ENCODE measurements at places on chromosomes 12 and 14. TPM values are rescaled to one million over a fixed set of nuclear protein-coding genes. Genes with fewer than 3 reads are reported as not detected.

- H3K4me1 ChIP-seq, result peaks cover 40% of the 10 kb centered on the region
- H3K4me3 ChIP-seq, result peak overlapping the region; percentile 80
- no peaks in the 10 kb centered on the region for H3K27me3 ChIP-seq
- H3K36me3 ChIP-seq, result peaks cover 30% of the 10 kb centered on the region
- peak overlapping the region; percentile 88 for H3K27ac ChIP-seq
Observed at GRCh38 chr14:21455592-21455911, 371 bp downstream of the CHD8 start.

- H3K4me3 ChIP-seq, result no peak overlapping the region
- H3K27me3 ChIP-seq, result no peaks in the 10 kb centered on the region
- no peak for DNase-seq
- no peak overlapping the region for H3K27ac ChIP-seq
Observed at GRCh38 chr14:92668276-92668973, 80.0 kb downstream of the LGMN start.

DNA sequence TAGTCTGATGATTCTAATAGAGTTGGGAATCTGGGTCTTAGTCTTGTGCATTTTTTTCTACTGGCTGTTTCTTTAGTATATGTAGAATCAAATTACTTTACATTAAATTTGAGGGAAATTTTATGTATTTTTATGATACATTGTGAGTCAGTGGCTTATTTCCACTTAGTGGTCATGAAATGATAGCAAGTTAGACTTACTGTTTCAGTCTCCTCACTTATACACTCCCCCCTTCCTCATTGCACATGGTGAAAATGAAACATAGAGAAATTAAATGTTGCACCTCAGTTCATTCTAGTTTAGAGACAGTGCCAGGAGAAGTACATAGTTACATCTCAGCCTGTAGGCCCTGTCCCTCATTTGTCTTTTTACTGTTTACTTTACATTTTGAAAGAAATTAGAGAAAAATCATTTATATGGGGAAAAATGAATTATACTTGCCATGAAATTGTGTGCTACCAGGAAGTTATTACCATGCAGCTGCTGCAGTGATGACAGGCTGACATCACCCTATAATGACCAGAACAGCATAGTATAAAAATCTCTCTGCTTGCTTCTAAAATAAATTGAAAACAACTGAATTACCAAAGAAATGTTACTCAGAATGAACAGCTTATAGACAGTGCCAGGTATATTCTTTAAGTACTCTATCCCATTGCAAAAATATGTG is 113.2 kb downstream of the TRMT5 start:
- no peaks in the 10 kb centered on the region for H3K36me3 ChIP-seq
- H3K4me1 ChIP-seq, result peaks cover 42% of the 10 kb centered on the region
- H3K27ac ChIP-seq, result no peak overlapping the region
- no peak overlapping the region for H3K4me3 ChIP-seq
- no peaks in the 10 kb centered on the region for H3K27me3 ChIP-seq

GRCh38 chr14:91996948-91997371 is 42.9 kb downstream of the TRIP11 start:
- no peak overlapping the region for H3K27ac ChIP-seq
- no peak overlapping the region for H3K4me3 ChIP-seq
- peaks cover 19% of the 10 kb centered on the region for H3K4me1 ChIP-seq
- no peaks in the 10 kb centered on the region for H3K27me3 ChIP-seq
- no peak for DNase-seq
- peaks cover 29% of the 10 kb centered on the region for H3K36me3 ChIP-seq

DNA sequence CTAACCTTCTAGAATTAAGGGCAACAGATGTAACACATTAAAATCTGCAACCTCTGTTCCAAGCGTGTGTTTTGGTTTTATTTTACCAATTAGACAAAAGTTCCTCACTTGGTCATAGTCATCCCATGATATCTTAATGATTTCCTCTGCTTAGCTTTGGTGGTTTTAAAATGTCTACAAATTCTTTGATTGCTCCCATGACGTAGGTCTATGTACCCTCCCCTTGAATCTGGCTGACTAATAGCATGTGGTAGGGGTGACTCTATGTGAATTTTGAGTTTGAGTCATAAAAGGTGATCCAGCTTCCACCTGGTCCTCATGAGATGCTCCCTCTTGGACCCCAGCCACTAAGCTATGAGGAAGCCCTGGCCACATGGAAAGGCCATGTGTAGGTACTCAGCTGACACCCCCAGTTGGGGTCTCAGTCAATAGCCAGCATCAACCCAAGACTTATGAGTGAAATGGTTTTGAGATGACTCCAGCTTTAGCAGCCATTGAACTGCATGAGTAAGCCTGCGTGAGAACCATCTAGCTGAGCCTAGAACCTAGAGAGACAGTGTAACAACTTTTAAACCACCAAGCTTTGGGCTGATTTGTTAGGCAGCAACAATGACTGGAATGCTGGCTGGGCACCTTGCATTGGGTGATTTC is 247.1 kb downstream of the MSRB3 start:
- no peaks in the 10 kb centered on the region for H3K27me3 ChIP-seq
- H3K36me3 ChIP-seq, result no peaks in the 10 kb centered on the region
- H3K4me3 ChIP-seq, result no peak overlapping the region
- H3K4me1 ChIP-seq, result no peaks in the 10 kb centered on the region
- H3K27ac ChIP-seq, result no peak overlapping the region

- DNase-seq, result no peak
- H3K36me3 ChIP-seq, result no peaks in the 10 kb centered on the region
- no peaks in the 10 kb centered on the region for H3K4me1 ChIP-seq
- H3K27me3 ChIP-seq, result no peaks in the 10 kb centered on the region
- no peak overlapping the region for H3K27ac ChIP-seq
Observed at GRCh38 chr14:98477935-98478334, 794.1 kb downstream of the BCL11B start.

- peaks cover 12% of the 10 kb centered on the region for H3K4me1 ChIP-seq
- H3K27ac ChIP-seq, result no peak overlapping the region
- no peak for DNase-seq
Observed at GRCh38 chr14:30389134-30389876, 169.7 kb upstream of the G2E3 start.

DNA sequence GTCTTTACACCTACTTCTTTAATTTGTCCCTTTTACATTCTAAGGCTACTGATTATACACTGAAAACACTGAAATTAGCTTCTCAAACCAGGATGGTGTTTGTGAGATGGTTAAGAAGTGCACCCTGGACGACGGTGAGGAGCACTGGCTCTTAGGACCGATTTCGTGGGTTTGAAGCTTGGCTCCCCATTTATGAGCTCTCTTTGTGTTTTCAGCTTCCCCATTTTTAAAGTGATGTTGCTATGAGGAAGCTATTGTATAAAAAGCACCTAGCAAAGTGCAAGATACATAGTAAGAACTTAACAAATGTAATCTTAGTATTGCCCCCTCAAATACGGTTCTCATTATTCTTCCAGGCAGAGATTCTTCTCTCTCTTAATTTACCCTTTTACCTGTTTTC is 4.7 kb downstream of the NFYB start:
- H3K27ac ChIP-seq, result no peak overlapping the region
- H3K4me3 ChIP-seq, result no peak overlapping the region
- peaks cover 43% of the 10 kb centered on the region for H3K36me3 ChIP-seq
- H3K27me3 ChIP-seq, result no peaks in the 10 kb centered on the region

GRCh38 chr14:68966872-68967301 is 12.2 kb downstream of the ACTN1 start:
- peak overlapping the region; percentile 2 for H3K4me3 ChIP-seq
- no peak for DNase-seq
- no peaks in the 10 kb centered on the region for H3K27me3 ChIP-seq

GRCh38 chr12:19994968-19995367 is 373.4 kb upstream of the PDE3A start:
- H3K27me3 ChIP-seq, result no peaks in the 10 kb centered on the region
- H3K4me1 ChIP-seq, result no peaks in the 10 kb centered on the region
- no peaks in the 10 kb centered on the region for H3K36me3 ChIP-seq

DNA sequence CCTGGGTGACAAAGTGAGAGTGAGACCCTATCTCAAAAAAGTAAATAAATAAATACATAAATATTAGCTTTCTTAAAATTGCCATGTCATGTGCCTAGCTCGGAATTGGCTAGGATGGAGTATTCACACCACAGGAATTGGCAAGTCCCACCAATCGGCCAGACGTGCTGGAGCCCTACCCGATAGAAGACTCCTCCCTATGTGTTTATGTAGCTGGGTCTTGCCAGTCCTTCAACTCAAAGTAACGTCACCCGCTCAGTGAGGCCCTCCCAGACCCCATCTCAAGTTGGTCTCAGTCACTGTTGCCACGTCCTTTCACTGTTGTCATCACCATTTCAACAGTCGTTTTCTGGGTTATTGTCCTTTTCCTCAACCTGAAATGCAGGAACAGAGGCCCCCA is 20.2 kb downstream of the VRTN start:
- no peaks in the 10 kb centered on the region for H3K27me3 ChIP-seq
- no peak overlapping the region for H3K4me3 ChIP-seq
- H3K27ac ChIP-seq, result no peak overlapping the region
- no peaks in the 10 kb centered on the region for H3K36me3 ChIP-seq

DNA sequence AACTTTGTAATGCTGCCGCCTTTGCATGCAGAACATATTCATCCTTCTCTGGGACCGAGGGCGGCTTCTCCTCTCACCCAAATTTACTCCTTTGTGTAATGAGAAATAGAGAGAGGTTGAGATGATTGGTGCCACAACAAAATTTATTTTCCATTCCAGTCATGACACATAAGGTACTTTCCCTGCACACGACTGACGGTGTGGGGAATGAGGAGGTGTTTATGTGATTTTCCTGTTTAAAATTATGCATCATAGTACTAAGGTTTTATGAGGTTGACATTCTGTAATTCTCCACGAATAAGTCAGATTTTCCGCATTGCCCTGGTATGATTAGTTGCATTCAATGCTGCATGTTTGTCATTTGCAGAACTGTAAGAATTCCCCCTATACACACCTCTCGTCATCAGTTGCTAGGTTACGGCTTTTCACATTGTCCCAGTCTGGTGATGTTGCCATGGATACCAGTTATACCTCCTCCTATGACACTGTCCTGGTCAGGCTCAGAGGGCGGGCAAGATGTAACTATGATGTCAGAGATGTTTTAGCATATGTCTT is 23.1 kb downstream of the BICDL1 start:
- H3K27ac ChIP-seq, result no peak overlapping the region
- H3K4me3 ChIP-seq, result no peak overlapping the region
- no peaks in the 10 kb centered on the region for H3K36me3 ChIP-seq
- H3K27me3 ChIP-seq, result peaks cover 19% of the 10 kb centered on the region
- H3K4me1 ChIP-seq, result no peaks in the 10 kb centered on the region
- no peak for DNase-seq

GRCh38 chr14:67727361-67727760 is 25.7 kb downstream of the RDH12 start:
- no peak for DNase-seq
- no peak overlapping the region for H3K27ac ChIP-seq
- peaks cover 5% of the 10 kb centered on the region for H3K4me1 ChIP-seq
- no peaks in the 10 kb centered on the region for H3K27me3 ChIP-seq

- no peaks in the 10 kb centered on the region for H3K36me3 ChIP-seq
- DNase-seq, result no peak
- H3K27me3 ChIP-seq, result no peaks in the 10 kb centered on the region
- H3K4me3 ChIP-seq, result no peak overlapping the region
Observed at GRCh38 chr14:42980419-42980818, 1373.7 kb downstream of the LRFN5 start.

- DNase-seq, result no peak
- H3K4me3 ChIP-seq, result peak overlapping the region; percentile 60
- peak overlapping the region; percentile 63 for H3K27ac ChIP-seq
Observed at GRCh38 chr12:24901576-24902461, 47.1 kb downstream of the BCAT1 start.

DNA sequence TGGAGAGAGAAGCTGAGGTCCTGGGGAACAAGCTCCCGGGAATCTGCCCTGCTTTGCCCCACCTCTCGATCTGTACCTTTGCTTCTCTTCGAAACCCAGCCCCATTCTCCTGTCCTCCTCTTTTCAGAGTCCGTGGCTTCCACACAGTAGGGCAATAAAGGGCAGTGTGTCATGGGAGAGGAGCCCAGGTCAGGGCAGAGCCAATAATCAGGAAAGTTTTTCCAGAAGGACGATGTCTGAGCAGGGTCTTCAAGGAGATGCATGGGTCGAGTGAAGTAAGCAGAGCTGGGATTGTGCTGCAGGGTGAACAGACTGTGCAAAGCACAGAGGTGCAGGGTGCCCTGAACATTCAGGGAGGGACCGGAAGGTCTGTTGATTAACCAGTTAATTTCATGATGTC is 22.1 kb upstream of the SERPINA4 start:
- no peak overlapping the region for H3K4me3 ChIP-seq
- H3K4me1 ChIP-seq, result no peaks in the 10 kb centered on the region
- no peak for DNase-seq
- H3K36me3 ChIP-seq, result no peaks in the 10 kb centered on the region
- no peaks in the 10 kb centered on the region for H3K27me3 ChIP-seq

GRCh38 chr12:15541996-15542631 is 219.8 kb downstream of the PTPRO start:
- no peak for DNase-seq
- no peaks in the 10 kb centered on the region for H3K4me1 ChIP-seq
- no peaks in the 10 kb centered on the region for H3K36me3 ChIP-seq

- H3K27me3 ChIP-seq, result no peaks in the 10 kb centered on the region
- H3K27ac ChIP-seq, result peak overlapping the region; percentile 86
- H3K4me3 ChIP-seq, result no peak overlapping the region
- peak; percentile 95 for DNase-seq
- H3K36me3 ChIP-seq, result no peaks in the 10 kb centered on the region
- H3K4me1 ChIP-seq, result peaks cover 35% of the 10 kb centered on the region
Observed at GRCh38 chr12:52280319-52280795, 5.9 kb downstream of the KRT86 start.

The TSHR gene
- total RNA-seq, result not detected

The TAS2R7 gene
- not detected for total RNA-seq

The FERMT2 gene
- total RNA-seq, result 387 TPM

The MTRFR gene
- total RNA-seq, result 13.7 TPM

The EP400 gene
- total RNA-seq, result 16.9 TPM

The RPS29 gene
- 2,717 TPM for total RNA-seq

Measured in esophagus muscularis mucosa (tissue), 4 donors.